SJCRH30 (cell line): ENCODE measurements at places on chromosomes 6 and 20. TPM values are rescaled to one million over a fixed set of nuclear protein-coding genes. Genes with fewer than 3 reads are reported as not detected.

OOEP gene
- not detected in 2 replicates for total RNA-seq

DNA sequence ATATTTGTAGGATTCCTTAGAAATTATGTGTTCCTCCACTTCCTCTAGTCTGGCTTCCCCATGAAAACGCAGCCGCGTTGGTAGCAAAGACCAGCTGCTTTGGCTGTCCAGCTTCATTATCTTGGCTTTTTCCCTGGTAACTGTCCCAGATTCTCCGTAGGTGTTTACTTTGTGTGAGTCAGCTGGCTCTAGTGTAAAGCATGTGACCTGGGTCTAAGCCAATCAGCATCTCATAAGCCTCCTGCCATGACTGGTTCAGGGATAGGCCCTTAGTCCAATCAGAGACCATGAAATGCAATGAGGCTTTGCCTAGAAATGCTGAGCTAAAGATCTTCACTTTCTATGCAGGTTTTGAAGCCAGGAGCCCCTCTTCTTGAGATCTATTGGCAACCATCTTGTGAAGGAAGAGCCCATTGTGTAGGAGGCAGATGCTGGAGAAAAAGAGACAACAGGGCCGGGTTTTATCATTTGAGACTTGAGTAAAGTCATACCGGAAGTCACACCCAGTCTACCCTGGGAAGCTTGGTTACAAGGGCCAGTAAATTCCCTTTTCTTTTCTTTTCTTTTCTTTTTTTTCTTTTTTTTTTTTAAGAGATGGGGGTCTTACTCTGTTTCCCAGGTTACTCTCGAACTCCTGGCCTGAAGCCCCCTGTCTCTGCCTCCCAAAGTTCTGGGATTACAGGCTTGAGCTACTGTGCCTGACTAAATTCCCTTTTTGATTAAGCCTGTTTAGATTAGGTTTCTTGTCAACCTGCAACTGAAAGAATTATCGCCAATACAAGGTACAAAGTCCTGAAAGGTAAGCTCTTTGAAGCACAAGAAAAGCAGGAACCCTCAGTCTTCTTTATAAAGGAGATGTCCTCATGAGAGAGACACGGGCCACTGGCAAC is 256.5 kb upstream of the RREB1 start:
- peak; percentile 74 for DNase-seq

RAET1E gene
- total RNA-seq = not detected in 2 replicates

DEFB116 gene
- not detected in 2 replicates for total RNA-seq

- DNase-seq = no peak
Measured at GRCh38 chr6:151248295-151248694, 8.5 kb downstream of the AKAP12 start.

- DNase-seq = no peak
Measured at GRCh38 chr6:166009385-166010031, 158.1 kb downstream of the TBXT start.

- DNase-seq = peak; percentile 69
Measured at GRCh38 chr6:137717074-137718073, 149.7 kb upstream of the TNFAIP3 start.

- peak; percentile 15 for DNase-seq
Measured at GRCh38 chr6:52390361-52390727, 28.4 kb downstream of the PAQR8 start.

- DNase-seq = no peak
Measured at GRCh38 chr6:6397842-6398241, 77.4 kb upstream of the F13A1 start.

GRCh38 chr6:142843361-142843760 is 101.6 kb downstream of the HIVEP2 start:
- DNase-seq = no peak

DNA sequence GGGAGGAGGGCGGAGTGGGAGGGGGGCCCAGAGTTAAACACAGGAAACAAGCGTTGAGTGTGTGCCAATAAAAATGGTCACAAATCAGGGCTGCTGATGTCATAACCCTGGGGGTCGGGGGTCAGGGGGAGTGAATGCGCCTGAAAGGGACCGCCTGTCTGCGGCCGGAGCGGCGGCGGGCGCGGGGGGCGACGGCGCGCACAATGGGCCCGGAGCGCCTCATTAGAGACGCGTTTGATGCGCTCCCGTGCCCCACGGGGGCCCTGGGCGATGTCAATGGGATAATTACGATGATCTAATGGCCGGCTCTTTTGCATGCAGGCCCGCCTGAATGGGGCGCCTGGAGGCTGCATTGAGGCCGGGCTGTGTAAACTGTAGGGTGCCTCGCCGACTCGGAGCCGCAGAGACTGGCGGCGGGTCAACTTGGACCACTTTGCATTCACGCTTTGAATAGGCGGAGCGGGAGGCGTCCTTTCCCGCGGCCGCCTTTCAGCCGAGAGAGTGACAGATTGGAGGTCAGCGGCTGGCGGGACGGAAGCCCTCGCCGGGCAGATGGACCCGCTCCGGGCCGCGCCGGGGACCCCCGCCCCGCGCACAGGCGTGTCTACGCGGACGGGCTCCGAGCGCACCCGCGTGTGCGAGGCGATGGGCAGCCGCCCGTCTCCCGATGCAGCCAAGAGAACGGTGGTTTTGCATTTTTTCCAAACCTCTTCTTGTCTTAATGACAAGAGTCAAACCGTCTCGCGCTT is 296.1 kb downstream of the TFAP2C start:
- no peak for DNase-seq

DNA sequence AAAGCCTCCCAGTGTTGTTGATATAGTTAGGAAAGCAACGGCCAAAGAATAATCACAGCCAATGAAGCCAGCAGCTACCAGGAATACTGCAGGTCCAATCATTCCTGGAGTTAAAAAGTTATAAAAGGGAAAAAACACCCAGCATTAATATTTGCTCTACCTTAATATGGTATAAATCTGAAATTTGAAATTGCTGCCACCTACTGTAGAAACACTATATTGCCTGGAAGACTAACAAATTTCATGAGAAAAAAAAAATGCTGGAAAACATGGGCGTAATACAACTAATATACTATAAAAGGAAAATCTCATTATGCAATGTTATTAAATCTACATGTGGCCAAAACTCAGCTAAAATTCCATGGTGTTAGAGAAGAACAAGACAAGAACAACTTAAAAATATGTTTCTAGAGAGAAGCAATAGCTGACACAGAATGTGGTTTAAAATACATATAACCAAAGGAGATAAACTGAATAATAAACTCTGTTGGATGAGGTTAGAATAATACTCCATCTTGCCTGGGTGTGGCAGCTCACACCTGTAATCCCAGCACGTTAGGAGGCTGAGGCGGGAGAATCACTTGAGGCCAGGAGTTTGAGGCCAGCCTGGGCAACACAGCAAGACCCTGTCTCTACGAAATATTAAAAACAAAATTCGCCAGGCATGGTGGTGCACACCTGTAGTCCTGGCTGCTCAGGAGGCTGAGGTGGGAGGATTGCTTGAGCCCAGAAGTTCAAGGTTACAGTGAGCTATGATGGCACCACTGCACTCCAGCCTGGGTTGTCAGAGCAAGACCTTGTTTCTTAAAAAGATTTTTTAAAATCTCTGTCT is 43.1 kb downstream of the SLC17A5 start:
- DNase-seq = peak; percentile 58

ZC3H12D gene
- not detected in 2 replicates for total RNA-seq

DNA sequence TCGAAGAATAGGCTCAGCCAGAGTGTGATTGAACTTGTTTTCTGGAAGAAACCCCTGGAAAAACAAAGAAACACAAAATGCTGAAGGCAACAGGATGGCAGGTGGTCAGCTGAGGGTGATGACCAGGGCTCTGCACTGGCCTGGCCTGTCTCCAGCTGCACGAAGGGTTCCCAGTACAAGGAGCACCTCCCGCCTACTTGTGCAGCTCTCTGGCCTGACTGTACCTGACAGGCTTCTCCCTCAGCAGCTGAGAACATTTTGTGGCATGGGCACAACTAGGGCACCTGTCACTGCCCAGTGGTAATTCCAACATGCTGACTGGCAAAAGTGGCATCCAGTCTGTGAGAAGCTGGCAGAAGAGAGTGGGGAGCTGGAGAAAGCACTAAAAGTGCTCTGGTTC is 38.8 kb upstream of the EMILIN3 start:
- no peak for DNase-seq

GNAS-AS1 gene
- not detected in 2 replicates for total RNA-seq

DNA sequence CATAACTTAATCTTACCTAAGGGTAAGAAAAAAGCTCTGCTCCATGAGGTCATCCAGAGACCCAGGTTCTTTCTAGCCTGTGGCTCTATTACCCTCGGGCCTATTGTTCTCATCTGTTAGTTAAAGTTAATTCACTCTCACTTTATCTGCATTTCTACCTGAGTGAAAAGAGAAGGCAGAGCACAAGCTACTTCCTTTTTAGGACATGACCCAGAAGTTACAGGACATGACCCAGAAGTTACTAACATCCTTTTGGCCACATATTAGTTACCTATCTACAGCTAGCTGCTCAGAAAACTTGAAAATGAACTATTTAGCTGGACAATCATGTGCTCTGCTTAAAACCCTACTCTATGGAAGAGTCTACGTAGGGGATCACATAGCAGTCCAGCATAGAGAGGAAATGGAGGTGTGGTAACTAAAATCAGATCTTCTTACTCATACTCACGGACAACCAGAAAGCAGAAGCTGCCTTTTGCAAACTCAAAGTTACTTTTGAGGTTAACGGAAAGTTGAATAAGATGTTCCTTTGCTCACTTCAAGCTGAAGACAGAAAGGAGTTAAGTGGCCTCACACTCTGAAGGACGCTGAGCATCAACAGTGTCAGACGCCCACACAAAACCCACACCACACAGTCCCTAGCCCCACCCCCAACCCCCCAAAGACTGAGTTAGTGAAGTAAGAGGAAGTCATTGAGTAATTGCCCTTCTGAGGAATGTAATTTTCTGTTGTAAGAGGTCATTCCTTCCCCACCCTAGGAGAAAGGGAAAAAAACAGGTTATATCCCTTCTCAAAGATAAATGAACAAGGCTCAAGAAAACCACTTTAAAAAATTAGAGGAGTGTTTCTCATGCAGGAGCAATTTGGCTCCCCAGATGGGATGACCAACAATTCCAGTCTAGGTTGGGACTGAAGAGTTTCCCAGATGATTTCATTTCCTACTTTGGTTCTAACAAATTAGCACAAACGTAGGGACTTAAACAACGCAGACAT is 45.9 kb upstream of the TAB2 start:
- DNase-seq = no peak

DNA sequence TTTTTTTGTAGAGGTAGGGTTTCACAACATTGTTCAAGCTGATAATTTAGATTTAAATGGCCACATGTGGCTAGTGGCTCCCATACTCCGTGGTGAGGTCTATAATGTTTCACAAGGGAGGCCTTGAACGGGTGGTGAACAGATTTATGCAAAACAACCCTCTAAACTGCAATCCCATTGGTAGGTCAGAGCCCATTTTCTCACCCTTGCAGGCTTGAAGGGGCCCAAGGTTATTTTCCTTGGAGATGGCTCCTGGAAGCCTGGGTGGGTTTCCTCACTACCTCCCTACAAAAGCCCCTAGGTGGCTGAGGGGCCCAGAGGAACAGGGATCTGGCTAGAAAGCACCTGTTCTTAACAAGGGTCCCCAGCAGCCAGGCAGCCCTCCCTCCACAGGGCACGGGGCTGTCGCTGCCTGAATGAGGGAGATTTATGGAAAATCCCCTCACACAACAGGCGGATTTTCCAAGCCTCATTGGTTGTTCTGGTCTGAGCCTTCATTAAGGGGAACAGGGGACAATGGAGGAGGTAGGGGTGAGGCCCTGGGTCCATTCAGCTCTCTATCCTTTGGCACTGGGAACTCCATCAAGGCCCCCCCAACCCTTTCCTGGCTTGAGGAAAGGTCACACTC is 64.6 kb downstream of the VEGFA start:
- no peak for DNase-seq

- no peak for DNase-seq
Measured at GRCh38 chr6:24546439-24546838, 51.7 kb downstream of the ALDH5A1 start.

CNR1 gene
- total RNA-seq = 7.4 and 9.3 TPM in 2 replicates

GRCh38 chr20:62978561-62978943 is 26.0 kb downstream of the SLC17A9 start:
- no peak for DNase-seq

TCF15 gene
- not detected in 2 replicates for total RNA-seq

TOMM34 gene
- total RNA-seq = 43.4 and 43.5 TPM in 2 replicates

MSH5 gene
- total RNA-seq = 12.9 and 13.4 TPM in 2 replicates

DNA sequence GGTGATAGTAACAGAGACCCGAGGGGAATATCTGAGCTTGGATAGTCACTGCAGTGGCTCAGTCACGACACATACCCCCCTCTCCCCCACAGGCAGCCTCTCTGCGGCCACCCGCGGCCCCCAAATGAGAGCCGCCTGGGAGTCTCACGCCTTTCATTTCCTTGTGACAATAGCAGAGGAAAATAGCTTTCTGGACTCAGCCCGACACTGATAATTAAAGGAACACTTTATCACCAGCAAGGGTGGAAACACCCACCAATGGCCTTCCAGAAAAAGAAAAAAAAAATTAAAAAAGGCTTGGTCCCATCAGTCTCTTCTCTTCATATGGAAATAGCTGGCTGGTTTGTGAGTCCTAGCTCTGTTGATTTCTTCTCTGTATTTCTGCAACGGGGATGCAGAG is 35.1 kb upstream of the KCNG1 start:
- DNase-seq = no peak

DNA sequence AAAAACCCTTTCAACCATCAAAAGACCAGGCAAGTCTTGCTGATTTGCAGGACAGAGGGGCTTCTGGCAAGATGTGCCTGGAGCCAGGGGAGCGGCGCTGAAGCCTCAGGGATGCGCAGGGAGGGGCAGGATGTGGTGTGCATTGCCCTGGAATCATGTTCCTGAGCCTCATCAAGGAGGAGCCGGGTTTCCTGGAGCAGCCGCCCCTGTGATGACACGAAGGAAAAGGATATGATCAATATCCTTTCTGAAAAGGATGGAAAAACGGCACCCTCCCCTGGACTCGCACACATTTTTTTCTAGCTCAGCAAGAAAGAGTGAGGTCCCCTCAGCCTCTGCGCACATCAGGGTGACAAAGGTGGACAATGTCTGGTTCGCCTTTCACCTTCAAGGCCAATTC is 173.1 kb upstream of the SSTR4 start:
- no peak for DNase-seq

HFE gene
- 0.33 and 0.67 TPM in 2 replicates for total RNA-seq

GRCh38 chr6:79627422-79627821 is 3.7 kb upstream of the SH3BGRL2 start:
- no peak for DNase-seq

PPP2R5D gene
- 70.2 and 71.9 TPM in 2 replicates for total RNA-seq

PRR18 gene
- 0.33 and 0.47 TPM in 2 replicates for total RNA-seq

GRCh38 chr20:25300496-25301170 is 52.7 kb downstream of the PYGB start:
- no peak for DNase-seq

TNF gene
- not detected in 2 replicates for total RNA-seq

- no peak for DNase-seq
Measured at GRCh38 chr20:18624948-18625347, 37.1 kb downstream of the DTD1 start.
